CD4-positive, alpha-beta T cell treated with Interleukin-6 for 4 hours (primary cell): ENCODE measurements at places on chromosomes 6 and 20.
A peak's percentile ranks its signal among the peaks of the same experiment; 100 is the strongest.

GRCh38 chr6:150573041-150573681 is 26.5 kb upstream of the PLEKHG1 start:
- DNase-seq: no peak

DNA sequence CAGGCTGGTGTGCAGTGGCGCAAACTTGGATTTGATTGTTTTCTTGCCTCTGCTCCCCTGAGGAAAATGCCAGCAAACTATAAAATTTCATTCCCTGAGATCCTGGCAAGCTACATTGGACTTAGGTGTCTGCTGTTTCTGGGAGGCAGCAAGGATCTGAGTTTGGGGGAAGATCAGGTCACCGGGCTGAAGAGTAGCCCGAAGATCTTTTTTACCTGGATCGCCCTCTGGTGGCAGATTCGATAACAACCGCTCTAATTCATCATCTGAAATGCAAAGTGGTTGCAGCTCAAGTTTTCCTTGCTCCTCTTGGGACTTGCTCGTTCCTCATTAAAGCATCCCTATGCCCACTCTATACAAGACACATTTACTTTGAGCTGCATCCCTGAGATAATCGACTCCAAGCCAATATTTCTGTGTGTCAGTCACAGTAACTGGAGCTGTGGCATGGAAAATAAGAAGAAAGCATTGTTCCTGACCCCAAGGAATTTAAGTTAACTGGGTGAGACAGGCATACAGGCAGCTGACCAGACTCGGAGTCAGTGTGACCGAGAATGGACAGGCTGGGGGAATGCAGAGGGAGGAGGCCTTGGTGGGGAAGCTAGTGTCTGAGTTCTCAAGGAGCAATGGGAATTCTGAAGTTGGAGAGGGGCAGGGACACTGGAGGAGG is 131.8 kb upstream of the PROKR2 start:
- DNase-seq: peak; percentile 47

GRCh38 chr20:52805843-52806242 is 166.3 kb upstream of the TSHZ2 start:
- DNase-seq: no peak

GRCh38 chr20:49710971-49711666 is 2.6 kb downstream of the B4GALT5 start:
- no peak for DNase-seq
